ENCODE measurements at places on chromosomes 1 and 21.

DNA sequence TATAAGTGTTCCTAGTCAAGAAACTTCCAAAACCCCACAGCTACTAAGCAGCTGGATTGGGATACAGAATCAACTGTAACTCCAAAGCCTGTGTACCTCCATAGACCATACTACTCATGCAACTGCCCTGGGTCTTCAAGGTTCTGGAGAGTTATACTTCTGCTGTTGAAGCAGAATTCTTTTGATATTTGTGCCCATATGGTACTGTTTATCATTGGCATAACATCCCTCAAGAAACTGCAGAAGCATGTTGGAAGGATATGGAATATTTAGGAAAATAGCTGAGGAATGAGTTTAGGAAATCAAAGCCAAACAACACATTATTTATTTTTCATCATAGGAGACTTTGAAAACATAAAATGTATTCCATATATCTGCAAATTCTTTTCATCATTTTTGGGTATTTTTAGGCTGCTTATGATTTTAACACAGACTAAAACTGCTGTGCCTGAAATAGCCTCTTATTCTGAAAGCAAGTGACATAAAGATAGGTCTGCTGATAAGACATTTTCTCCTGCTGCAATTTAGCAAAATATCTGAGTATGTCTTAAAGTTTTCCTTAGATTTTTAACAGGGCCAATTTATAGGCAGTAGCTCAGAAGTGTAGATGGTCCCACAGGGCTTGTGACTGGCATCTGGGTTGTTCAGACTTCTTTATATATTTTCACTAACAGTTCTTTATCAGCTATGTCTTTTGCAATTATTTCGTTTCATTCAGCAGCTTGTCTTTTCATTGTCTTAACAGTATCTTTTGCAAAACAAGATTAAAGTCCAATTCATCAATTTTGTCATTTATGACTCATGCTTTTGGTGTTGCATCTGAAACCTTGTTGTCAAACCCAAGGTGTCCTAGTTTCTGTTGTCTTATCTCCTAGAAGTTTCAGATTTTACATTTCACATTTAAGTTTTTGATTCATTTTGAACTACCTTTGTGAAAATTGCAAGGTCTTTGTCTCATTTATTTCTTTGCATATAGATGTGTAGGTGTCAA, 41.1 kb upstream of the ZNF124 start:
- no peak for DNase-seq

GRCh38 chr1:187942986-187943385, 1114.2 kb downstream of the PLA2G4A start:
- no peak for DNase-seq

GRCh38 chr1:208243967-208244916, at the start of gene PLXNA2:
Gene PLXNA2, minus strand, starts transcription at chr1:208244384. Its CDS starts 26,462 bp downstream, at chr1:208217922.
- DNase-seq: peak; percentile 54

- no peak for DNase-seq
Observed at GRCh38 chr1:192610112-192610889, 25.6 kb upstream of the RGS13 start.

GRCh38 chr1:2003541-2004131, at the start of gene CFAP74:
Gene CFAP74, minus strand, starts transcription at chr1:2003786. Its CDS starts 12,830 bp downstream, at chr1:1990956.
- DNase-seq: no peak

DNA sequence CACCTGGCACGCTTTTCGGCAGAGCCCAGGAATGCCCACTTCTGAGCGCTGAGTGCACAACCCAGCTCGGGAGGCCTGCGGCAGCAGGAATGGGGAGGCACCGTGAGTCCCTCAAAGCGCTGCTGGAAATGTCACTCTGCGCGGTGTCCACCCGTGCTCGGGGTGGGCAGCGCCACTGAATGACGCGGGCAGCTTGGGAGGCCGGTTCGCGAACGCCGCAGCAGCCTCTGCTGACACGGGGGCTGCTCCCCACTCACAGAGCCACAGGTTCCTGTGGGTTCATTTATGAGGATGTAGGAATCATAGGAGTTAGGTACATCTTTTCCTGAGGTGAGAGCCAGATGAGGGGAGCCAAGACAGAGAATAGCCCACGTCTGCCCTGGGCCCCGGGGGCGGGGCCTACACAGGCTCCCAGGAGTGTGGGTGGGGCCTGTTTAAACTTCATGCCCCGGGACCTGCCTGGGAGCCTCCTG, 146.7 kb upstream of the COL6A1 start:
- no peak for DNase-seq

GRCh38 chr1:2192031-2192995, 2.3 kb downstream of the FAAP20 start:
- DNase-seq: no peak

- DNase-seq: no peak
Observed at GRCh38 chr1:145706086-145706664, 993 bp downstream of the PDZK1 start.

- DNase-seq: no peak
Observed at GRCh38 chr1:8285965-8286364, 31.9 kb upstream of the SLC45A1 start.

GRCh38 chr1:18703041-18703621, 72.5 kb downstream of the PAX7 start:
- DNase-seq: no peak

GRCh38 chr1:160189649-160190625, at the start of gene CASQ1:
Gene CASQ1, plus strand, starts transcription at chr1:160190575. Its CDS starts 177 bp downstream, at chr1:160190752.
- no peak for DNase-seq

GRCh38 chr1:226492426-226493137, 56.0 kb upstream of the STUM start:
- DNase-seq: no peak

DNA sequence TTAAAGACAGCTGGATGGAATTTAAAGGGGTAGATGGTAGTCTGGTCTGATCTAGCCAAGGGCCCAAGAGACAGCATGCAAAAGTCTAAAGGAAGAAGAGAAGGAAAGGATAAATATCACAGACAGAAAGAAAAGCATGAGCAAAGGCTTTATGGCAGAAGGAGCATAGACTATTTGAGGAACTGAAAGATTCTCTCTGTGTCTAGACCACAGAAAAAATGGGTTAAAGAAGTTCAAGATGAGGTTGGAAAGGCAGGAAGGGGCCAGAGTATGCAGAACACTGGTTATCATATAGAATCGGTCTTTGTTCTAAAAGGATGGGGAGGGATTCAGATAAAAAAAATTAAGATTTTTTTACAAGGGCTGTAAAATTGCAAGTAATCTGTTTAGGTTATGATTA, 136.8 kb upstream of the SGIP1 start:
- DNase-seq: no peak

- DNase-seq: peak; percentile 57
Observed at GRCh38 chr1:26541816-26542711, 12.5 kb downstream of the RPS6KA1 start.

DNA sequence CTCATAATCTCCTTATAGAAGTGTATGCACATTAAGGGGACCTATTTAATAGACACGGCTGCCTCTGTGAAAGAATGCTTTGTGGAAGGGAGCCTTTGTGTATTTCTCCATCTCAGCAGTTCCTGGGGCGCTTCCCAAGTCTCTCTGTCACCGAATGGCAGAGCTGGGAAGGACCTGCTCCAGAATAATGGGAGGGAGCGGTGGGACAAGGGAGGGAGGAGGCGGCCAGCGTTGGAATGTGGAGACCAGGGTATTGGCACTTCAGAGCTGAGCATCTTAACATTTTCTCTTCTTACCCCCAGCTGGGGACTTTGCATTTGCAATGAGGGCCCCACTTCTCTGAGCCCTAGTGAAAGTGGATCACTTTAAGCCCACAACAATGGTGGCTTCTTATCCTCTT, 23.9 kb downstream of the CACHD1 start:
- no peak for DNase-seq

GRCh38 chr1:54325703-54326461, 80.3 kb downstream of the SSBP3 start:
- no peak for DNase-seq

- no peak for DNase-seq
Observed at GRCh38 chr1:32465578-32465933, 684 bp downstream of the ZBTB8B start.

DNA sequence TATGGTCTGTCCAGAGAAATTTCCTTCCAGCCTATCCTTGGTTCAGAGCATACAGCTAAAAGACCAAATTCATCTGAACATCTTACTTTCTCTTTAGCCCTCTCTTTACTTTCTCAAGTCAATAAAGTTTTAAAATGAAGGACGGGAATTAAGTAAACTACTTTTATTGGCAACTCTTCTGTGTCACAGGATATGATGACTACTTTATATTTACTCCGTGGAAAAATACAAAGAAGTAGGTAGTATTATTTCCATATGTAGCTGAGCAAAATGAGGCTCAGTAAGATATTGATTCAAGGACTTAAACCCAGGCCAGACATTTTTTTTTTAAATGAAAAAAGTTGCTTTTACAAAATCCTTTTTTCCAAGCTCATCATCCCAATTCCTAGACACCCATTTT, 151.2 kb upstream of the DPYD start:
- DNase-seq: no peak

GRCh38 chr1:151801310-151801820, 3.9 kb downstream of the LINGO4 start:
- no peak for DNase-seq
